RWPE2 (cell line): ENCODE measurements at places on chromosomes 11 and 22.
A peak's percentile ranks its signal among the peaks of the same experiment; 100 is the strongest.

DNA sequence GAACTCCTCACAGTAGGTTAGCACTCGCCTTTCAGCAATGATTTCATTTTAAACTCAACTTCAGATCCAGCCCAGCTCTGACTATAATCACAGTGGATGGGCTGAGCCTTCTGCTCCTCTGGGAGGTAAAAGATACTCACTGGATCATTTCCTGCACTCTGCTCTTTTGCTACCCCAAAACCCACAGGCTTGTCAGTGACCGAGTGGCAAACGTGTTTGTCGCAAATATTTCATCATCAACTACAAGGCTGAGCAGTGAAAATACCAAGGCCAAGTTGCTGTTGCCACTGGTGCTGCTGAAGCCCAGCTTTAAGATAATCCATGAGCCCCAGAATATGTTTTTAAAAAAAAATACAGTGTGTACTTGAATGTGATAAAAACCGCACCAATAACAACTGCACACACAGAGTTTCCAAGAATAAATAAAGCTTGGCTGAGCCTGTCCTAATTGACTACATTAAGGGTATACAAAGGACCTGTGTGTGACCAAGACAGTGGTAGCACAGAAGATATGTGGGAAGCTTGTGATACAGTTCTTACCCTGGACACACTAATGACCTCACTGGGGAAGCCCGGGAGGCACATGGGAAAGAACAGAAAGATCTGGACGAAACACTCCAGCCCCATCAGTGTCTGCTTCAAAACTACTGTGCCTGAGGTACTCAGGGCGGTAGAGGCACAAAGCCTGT, 41.3 kb downstream of the ABTB2 start:
- no peak overlapping the region for H3K27ac ChIP-seq
- no peaks in the 10 kb centered on the region for H3K36me3 ChIP-seq
- H3K4me1 ChIP-seq: peaks cover 10% of the 10 kb centered on the region
- no peaks in the 10 kb centered on the region for H3K27me3 ChIP-seq

GRCh38 chr11:88101881-88102597, 73.2 kb downstream of the RAB38 start:
- H3K27ac ChIP-seq: peak overlapping the region; percentile 2
- H3K36me3 ChIP-seq: no peaks in the 10 kb centered on the region
- no peak overlapping the region for H3K4me3 ChIP-seq
- H3K27me3 ChIP-seq: no peaks in the 10 kb centered on the region

- H3K4me1 ChIP-seq: no peaks in the 10 kb centered on the region
- H3K36me3 ChIP-seq: peaks cover 11% of the 10 kb centered on the region
- H3K4me3 ChIP-seq: no peak overlapping the region
- no peak overlapping the region for H3K27ac ChIP-seq
- no peak for DNase-seq
- no peaks in the 10 kb centered on the region for H3K27me3 ChIP-seq
Observed at GRCh38 chr11:67404515-67405195, 772 bp downstream of the TBC1D10C start.

- no peaks in the 10 kb centered on the region for H3K36me3 ChIP-seq
- no peaks in the 10 kb centered on the region for H3K27me3 ChIP-seq
- H3K27ac ChIP-seq: peak overlapping the region; percentile 59
- peaks cover 29% of the 10 kb centered on the region for H3K4me1 ChIP-seq
Observed at GRCh38 chr11:46361283-46362155, 14.3 kb downstream of the DGKZ start.

- H3K27ac ChIP-seq: no peak overlapping the region
- H3K4me3 ChIP-seq: no peak overlapping the region
Observed at GRCh38 chr11:122028545-122028944, 87.5 kb downstream of the BLID start.
